ENCODE measurements at places on chromosomes 11 and 22.

DNA sequence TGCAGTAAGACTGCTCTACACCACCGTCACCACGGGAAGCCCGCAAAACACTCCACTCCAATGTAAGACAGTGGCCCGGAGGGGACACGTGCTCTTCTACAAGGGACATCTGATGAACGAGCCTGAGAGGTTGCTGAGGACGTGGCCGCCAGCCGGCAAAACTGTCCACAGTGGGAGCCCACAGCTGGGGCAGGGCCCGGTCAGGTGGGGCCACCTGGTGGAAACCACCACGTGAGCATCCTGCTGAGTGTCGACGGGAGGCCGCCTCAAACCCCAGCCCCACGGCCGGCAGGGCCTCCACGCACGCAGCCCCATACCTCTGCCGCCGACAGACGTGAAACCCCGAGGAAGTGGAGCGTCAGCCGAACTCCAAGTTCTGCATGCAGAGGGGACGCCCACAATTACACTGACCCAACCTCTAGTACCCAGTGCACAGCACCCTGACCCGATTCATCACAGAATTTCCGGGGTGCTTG, 42.6 kb downstream of the BRD1 start:
- no peak for DNase-seq

GRCh38 chr22:17655289-17655688, 16.7 kb downstream of the BCL2L13 start:
- no peak for DNase-seq

- no peak for DNase-seq
These were observed 279.9 kb upstream of the B3GAT1 start for GRCh38 chr11:134691985-134692384.

DNA sequence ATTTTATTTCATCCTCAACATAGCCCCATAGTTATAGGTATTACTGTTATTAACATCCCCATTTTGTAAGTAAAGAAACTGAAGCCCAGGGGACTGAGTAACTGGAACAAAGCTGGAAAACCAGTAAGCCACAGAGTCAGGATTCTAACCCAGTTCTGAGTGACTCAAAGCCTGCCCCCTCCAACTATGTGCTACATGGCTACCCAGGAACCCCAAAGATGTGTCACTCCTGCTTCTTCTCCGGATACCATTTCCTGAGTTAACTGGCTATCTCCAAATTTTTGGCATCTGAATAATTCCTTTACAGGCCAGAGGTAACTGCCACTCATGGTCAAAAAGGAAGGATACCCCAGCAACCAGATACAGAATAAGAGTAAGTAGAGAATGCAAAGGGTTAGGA, 43.6 kb downstream of the TENM4 start:
- DNase-seq, result no peak

DNA sequence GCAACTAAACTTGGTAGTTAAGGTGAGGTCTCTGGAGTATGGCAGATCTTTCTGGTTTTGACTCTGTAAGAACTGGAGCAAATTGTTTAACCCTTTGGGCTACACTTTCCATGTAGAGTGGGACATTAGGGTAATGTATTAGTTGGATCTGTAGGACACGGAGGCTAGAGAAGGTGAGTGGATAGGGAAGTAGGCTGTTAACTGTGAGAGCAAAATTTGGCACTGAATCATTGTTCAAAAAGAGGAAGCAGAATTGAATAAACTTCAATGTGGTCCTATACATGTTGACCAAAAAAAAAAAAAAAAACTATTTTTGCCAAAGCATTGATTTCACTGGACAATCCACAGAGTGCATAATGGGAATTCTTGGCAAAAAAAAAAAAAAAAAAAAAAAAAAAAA, 370.2 kb upstream of the CHORDC1 start:
- DNase-seq, result no peak

Data from thoracic aorta (tissue), 2 donors.